CD4-positive, alpha-beta T cell treated with Interleukin-4 for 4 hours (primary cell): ENCODE measurements at places on chromosomes 16 and 17.

DNA sequence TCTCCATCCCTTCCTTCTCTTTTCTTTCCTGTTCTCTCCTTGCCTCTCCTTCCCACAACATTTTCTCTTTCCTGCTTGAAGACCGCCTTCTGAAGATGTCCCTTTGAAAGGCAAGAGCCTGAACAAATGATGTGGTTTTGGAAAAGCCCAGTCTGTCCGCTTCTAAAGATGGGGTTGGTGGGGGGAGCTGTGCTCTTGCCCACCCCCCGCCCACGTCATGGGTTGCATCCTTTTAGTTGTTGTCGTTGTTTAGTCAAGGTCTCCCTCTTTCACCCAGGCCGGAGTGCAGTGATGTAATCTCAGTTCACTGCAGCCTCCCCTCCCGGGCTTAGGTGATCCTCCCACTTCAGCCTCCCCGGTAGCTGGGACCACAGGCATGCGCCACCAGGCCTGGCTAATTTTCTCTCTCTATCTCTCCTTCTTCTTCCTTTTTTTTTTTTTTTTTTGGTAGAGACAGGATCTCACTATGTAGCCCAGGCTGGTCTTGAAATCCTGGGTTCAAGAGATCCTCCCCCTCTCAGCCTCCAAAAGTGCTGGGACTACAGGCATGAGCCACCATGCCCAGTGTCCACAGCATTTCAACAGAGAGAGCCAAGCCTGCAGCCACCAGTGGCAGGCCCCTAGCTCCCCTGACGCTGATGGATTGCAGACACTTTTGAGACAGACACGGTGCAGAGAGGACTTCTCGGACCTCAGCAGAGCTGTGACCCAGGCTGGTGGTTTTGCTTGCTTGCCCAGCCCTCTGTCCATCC lies 26.0 kb upstream of the CIBAR2 start:
- DNase-seq: no peak

DNA sequence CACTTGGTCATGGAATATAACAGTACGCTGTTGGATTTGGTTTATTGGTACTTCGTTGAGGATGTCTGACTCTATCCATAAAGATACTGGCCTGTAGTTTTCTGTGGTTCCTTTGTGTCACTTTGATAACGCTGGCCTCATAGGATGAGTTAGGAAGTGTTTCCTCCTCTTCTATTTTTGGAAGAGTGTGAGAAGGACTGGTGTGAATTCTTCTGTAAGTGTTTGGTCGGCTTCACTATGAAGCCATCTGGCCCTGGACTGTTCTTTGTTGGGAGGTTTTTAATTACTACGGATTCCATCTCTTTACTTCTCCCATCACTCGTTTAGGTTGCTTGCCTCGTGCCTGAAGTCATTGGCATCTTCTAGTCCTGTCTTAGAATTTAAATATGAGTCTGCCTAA lies 117.3 kb downstream of the OR1D5 start:
- no peak for DNase-seq

DNA sequence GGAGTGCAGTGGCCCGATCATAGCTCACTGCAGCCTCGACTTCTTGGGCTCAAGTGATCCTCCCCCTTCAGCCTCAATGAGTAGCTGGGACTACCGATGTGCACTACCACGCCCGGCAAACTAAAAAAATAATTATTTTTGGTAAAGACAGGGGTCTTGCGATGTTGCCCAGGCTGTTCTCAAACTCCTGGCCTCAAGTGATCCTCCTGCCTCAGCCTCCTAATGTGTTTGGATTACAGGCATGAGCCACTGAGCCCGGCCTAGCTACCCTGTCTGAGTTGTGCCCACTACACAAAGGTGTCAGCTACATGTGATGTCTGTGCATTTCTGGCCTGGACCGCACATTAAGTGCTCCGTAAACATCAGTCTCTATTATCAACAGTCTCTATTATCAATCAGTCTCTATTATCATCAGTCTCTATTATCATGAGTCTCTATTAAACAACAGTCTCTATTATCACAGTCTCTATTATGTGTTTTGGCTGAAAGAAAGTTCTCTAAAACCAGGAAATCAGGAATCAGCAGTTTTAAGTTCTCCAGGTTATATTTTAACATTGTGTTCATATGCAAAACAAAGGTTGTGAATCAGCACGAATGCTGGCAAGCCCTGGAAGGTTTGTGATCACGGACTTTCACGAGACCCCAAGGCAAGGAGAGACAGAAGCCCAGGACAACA lies 721 bp upstream of the WWOX start:
- no peak for DNase-seq

DNA sequence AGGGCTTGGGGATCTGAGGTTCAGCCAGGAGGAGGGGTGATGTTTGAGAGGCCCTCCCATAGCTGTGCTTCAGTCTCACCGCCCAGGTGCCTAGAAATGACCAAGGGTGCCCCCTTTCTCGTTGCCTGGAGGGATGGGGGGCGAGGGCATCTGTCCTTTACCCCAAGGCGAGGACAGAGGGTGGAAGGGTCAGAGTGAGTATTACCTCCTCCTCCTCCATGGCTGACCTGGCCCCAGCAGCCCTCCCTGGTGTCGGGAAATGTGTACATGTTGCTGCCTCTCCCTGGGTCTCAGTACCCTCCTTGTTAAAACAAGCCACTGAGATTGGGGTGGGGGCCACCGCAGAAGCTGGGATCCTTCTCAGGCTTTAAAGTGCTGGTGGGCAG lies 2.4 kb downstream of the NECAB2 start:
- no peak for DNase-seq

GRCh38 chr16:85393674-85394451 lies 219.3 kb upstream of the GSE1 start:
- DNase-seq: peak; percentile 38

DNA sequence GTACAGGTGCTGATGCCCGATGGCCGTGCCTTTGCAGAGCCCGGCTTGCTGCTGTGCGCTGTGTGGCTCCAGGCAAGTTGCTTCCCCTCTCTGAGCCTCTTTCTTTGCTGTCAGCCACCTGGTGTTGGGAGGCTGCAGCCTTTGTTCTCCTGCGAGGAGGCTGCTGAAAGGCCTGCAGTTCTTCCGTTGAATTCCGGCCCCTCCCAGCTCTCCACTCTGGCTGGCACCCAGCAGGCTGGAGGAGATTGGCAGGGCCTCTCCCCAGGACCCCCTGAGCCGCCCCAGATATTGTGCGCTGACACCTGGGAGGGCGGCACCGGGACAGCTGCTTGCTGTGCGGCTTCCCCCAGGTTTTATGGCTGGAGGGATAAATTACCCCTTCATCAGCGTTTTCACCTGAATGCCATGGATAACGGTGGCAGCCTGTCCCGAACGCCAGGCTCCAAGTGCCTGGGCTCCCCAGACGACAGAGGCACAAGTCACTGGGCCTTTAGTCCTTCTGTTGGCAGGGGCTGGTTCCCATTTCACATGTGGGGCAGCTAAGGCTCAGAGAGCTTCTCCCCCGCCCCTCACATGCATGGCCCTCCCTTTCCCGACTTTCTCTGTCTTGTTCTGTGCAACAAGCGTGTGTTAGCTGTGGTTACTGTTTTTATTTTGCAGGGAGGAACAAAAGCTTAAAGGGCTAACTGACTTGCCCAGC lies 35.1 kb upstream of the GSE1 start:
- no peak for DNase-seq

DNA sequence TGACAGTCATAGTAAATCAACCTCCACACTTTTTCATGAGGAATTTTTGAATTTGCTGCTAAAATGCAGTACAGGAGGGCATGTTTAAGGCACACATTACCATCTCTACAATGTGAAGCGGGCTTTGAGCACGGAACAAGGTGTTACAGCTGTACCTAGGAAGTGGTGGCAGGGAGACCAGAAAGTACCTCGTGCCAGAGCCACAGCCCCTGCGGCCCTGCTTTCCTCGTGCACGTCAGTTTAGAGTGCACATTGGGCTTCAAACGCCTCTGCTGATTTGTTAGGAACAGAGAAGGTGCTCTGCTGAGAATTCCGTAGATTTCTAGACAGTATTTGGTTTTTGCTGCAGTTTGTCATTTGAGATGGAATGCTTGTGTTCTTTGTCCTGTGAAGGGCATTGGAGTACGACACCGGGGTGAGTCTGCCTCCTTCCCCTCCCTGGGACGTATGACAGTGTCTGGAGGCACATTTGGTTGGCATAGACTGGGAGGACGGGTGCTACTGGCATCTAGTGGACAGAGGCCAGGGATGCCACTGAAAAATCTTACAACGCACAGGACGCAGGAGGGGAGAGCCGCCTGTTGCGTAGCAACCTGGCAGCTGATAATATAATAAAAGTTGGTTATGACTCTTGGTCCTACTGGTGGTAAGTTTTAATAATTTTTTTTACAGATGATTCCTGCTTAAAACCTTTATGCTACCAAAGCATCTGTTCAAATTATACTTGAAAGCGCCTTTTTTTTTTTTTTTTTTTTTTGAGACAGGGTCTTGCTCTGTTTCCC lies 9.1 kb downstream of the FOXK2 start:
- DNase-seq: no peak

DNA sequence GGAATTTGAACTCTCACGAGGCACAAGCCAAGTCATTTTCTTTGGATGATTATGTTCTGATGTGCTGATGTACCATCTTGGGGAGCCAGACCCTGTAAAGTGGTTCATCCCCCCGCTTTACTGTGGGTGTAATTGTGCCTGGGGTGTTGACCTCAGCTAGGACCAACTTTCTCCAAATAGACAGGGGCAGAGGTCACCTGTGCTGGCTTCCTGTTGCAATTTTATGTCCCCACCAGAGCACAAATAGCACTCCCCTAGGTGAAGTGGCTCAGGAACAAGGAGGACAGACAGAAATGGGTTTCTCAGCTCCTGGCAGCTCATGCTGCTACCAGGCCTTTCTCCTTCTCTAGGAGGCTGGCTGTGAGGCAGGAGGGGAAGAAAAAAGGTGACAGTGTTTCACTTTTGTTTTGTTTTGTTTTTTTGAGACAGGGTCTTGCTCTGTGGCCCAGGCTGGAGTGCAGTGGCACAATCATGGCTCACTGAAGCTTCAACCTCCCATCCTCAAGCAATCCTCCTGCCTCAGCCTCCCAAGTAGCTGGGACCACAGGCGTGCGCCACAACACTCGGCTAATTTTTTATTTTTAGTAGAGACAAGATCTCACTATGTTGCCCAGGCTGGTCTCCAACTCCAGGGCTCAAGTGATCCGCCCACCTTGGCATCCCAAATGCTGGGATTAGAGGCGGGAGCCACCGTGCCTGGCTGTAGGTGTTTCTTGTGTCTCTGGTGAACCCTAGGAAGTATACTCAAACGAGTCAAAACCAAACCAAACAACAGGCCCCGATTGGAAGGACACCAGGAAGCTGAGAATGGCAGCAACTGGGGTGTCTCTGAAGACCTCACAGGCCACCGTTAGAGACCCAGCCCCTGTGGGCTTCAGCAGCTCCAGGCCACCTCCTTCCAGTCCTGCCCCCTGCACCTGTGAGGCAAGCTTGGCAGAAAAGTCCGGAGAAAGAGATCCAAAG lies 32.5 kb upstream of the WFIKKN2 start:
- DNase-seq: no peak

GRCh38 chr17:60224064-60224463 lies 74.3 kb downstream of the CA4 start:
- no peak for DNase-seq

DNA sequence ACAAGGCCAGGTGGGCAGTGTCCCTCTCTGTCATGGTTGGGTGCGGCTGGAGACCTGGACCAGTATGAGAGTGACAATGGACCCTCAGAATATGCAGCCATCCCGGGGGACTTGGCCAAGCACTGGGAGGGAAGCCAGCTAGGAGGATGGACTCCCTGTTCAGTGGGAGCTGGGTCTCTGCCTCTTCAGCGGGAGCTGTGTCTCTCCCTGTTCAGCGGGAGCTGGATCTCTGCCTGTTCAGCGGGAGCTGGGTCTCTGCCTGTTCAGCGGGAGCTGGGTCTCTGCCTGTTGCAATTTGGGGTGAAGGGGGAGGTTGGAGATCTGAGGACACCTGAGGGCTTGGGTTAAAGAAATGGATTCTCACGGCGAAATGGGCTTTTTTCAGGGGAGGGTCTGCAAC lies 3.8 kb upstream of the PRSS33 start:
- DNase-seq: no peak

DNA sequence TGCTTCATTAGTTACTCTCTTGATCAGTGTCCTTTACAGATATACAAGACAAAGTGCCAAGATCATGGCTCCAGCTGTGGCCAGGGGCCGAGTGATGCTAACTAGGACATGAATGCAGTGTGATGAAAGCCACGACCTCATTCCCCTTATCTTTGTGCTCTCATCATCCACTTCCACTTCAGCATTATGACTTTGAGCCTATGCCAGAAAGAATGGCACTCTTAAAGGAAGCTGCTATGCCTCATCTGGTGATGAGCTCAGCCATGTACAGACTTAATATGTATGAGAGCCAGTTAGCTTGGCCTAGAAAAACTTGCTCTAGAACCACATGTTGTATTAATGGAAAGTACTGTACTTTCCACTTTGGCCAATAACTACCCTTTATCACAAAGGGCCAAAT lies 179.1 kb downstream of the TOX3 start:
- no peak for DNase-seq

- no peak for DNase-seq
Observed at GRCh38 chr17:61354895-61355874, 44.5 kb upstream of the TBX2 start.

GRCh38 chr17:65366102-65366844 lies 195.2 kb downstream of the AXIN2 start:
- DNase-seq: no peak

DNA sequence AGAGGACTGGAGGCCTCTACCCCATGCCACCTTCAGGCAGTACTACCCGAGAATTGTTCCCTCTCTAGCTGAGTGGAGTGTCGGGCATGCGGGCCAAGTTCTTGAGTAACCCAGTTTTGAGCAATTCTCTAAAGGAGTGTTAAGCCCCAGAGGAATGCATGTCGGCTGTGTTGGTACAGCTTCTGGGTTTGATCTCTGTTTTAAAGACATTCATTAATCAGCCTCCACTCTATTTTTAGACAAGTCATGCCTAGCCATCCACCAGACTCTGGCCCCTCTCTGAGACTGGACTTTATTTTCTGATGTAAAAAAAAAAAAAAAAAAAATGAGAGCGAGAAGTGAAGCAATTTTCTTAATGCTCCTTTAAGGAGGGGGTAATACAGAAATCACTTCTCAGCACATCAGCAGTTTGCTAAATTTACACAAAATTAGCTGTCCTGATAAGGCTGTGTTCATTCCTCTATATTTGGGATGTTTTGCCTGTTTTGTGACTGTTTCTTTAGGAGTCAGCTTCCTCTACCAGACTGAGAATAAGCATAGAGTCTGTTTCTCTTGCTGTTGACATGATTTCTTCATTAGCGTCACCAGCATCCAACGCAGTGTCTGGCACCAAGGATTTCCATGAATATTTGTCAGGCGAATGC lies 88.7 kb downstream of the AXIN2 start:
- no peak for DNase-seq

GRCh38 chr17:79720705-79721292 lies 9.9 kb upstream of the ENPP7 start:
- no peak for DNase-seq

- DNase-seq: no peak
Observed at GRCh38 chr16:85347213-85347591, 234.9 kb upstream of the CIBAR2 start.
